ENCODE measurements at places on chromosomes 13 and 19. TPM values are rescaled to one million over a fixed set of nuclear protein-coding genes. Genes with fewer than 3 reads are reported as not detected.

DNA sequence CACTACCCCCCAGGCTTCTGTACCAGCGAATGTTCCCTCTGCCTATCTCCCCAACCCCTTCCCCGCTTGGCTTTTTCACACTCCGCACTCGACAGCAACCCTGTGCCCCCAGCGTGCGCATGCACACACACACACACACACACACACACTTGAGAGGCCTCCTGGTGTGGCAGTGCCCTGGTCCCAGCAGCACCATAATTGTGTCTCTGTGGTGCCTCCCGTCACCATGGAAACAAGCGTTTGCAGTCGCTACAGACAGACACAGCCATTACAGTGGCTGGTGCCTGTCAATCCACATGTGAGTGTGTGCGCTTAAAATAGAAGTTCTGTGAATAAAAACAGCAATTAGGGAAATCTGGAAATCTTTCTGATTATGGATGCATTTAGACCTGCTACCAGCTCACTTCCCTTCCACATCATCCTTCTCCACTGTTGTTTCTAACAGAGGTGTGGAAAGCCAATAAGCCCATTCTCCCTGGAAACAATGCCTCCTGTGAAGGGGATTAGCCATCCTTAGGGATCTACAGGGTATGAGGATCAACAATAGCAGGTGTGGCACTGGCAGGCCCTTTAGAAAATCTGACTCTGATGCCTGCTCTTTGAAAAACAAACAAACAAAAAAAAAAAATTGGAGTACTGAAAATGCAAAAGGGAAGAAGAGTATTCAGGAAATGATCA, 146.3 kb downstream of the DCLK1 start:
- no peak for DNase-seq

- DNase-seq = peak; percentile 36
Measured at GRCh38 chr13:43905435-43906031, 25.8 kb downstream of the LACC1 start.

GRCh38 chr19:29483944-29484581, 41.7 kb upstream of the VSTM2B start:
- no peak for DNase-seq

- DNase-seq = no peak
Measured at GRCh38 chr13:49098198-49098597, 121.9 kb upstream of the MLNR start.

DNA sequence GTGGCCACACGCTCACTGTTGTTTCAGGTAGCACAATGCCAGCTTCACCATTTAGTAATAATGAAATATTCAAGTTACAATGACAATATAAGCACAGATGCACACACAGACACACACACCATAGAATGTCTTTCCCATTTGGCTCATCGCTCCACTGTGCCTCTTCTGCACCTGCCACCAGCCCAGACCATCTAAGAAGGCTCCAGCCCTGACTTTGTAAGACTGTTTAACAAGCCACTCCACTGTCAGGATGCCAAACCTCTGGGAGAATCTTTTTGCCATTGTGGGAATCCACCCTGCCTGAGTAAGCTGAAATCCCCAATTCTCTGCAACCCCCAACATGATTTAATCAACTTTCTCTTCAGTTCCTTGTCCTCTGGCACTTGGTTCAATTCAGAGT, 60.6 kb downstream of the LHFPL6 start:
- DNase-seq = no peak

GRCh38 chr19:34359954-34360315, 5.1 kb upstream of the GPI start:
- DNase-seq = no peak

DNA sequence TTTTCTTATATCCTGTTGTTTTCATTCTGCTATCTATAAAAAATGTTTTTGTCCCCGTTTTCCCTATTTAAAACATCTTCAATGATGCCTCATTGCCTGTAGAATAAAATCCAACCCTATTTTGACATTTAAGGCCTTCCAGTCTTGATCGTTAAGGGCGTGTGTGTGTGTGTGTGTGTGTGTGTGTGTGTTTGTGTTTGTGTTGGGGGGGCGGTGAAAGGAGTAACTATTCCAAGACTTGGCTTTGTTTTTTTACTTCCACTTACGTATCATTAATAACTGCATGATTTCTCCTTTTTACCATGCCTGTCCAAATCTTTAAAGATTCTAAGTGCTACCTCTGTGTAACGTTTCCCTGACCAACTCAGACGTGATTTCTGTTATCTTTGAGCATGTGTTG, 784 bp downstream of the PIBF1 start:
- DNase-seq = no peak

DNA sequence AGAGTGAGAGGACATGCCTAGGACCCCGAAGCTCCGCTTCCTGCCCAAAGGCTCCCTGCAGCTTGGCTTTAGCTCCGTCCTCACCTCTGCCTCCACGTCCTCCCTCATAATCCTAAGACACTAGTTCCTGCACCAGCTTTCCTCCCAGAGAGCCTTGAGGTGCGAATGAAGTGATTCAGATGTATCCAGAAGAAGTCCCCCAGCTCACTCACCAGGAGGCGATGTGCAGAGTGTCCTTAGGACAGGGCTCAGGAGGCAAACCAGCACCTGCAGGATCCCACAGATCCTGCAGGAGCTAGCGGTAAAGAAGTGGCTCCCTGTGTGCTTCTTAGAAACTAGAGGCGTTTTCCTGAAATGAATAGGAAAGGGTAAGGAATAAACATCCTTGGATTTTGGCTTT, 109.7 kb downstream of the HSPH1 start:
- no peak for DNase-seq

The SULT2B1 gene
- not detected for total RNA-seq

The TRPM4 gene
- total RNA-seq = 0.58 TPM

The ARHGEF1 gene
- total RNA-seq = 361 TPM
